ENCODE measurements at places on chromosomes 6 and 20. TPM values are rescaled to one million over a fixed set of nuclear protein-coding genes. Genes with fewer than 3 reads are reported as not detected.
A peak's percentile ranks its signal among the peaks of the same experiment; 100 is the strongest.

The SLC25A27 gene
- 0.12 TPM for total RNA-seq

The MEP1A gene
- not detected for total RNA-seq

The KCNQ5 gene
- total RNA-seq: 7.8 TPM

The RNF39 gene
- total RNA-seq: not detected

- peaks cover 44% of the 10 kb centered on the region for H3K27me3 ChIP-seq
- H3K36me3 ChIP-seq: no peaks in the 10 kb centered on the region
- DNase-seq: no peak
- no peak overlapping the region for H3K27ac ChIP-seq
Observed at GRCh38 chr20:38610521-38610920, 8.9 kb downstream of the ARHGAP40 start.

DNA sequence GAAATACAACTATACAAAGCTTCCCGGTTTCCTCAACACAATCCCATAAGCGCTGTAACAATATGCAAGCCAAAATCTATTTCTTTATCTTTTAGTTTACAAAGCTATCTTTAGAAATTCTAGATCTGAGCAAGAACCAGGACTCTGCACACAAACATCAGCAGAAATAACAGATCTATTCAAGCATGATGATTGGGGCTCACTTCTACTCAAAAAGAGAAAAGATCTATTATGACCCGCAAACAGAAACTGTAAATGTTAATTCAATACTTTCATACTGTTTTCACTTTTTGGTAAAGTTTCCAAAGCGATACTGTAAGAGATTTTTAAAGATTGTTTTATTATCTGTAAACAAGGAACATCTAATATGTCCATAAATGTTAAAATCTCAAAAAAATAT, 86.6 kb downstream of the SESN1 start:
- H3K36me3 ChIP-seq: peaks cover 6% of the 10 kb centered on the region
- H3K27me3 ChIP-seq: no peaks in the 10 kb centered on the region
- no peak for DNase-seq
- peak overlapping the region; percentile 95 for H3K27ac ChIP-seq

GRCh38 chr6:26045928-26046368, 41.3 kb upstream of the HFE start:
- peak overlapping the region; percentile 78 for H3K4me3 ChIP-seq
- peaks cover 2% of the 10 kb centered on the region for H3K36me3 ChIP-seq
- H3K4me1 ChIP-seq: peaks cover 36% of the 10 kb centered on the region
- H3K27ac ChIP-seq: peak overlapping the region; percentile 99

GRCh38 chr6:52176550-52176949, 9.6 kb upstream of the IL17A start:
- peak; percentile 57 for DNase-seq
- H3K27ac ChIP-seq: no peak overlapping the region
- no peak overlapping the region for H3K4me3 ChIP-seq
- H3K27me3 ChIP-seq: peaks cover 63% of the 10 kb centered on the region

DNA sequence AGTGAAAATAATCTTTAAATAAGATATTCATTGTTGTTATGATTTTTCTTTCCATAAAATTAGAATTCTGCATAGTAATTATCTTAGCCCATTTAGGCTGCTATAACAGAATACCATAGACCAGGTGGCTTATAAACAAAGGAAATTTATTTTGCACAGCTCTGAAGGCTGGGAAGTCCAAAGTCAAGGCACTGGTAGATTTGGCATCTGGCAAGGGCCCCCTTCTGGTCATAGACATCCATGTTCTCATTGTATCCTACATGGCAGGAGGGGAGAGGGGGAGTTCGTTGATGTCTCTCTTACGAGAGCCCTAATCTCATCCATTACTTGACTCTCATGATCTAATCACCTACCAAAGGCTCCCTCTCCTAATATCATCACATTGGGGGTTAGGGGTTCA, 175.0 kb upstream of the CCN2 start:
- H3K36me3 ChIP-seq: no peaks in the 10 kb centered on the region
- no peak overlapping the region for H3K27ac ChIP-seq
- no peaks in the 10 kb centered on the region for H3K4me1 ChIP-seq
- DNase-seq: no peak

DNA sequence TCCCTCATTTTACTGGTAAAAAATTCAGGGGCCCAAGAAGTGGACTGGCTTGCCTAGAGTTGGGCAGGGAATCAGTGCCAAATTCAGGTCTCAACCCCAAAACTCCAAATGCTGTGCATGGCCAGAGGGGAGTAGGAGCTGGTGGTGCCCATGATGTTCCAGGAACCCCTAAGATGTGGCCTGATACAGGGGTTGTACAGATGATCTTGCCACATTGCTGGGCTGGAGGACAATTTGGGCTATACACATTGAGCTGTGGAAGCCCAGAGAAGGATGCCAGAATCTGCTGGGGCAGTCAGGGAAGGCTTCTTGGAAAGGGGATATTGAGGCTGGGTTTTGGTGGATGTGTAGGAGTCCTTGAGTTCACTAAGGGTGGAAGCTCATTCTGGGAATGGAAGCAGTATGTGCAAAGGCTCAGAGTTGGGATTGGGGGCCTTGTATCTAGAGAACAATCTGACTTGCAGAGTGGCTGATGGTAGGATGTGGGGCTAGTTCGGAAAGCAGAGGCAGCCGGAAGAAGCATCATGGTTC, 38.0 kb upstream of the APCDD1L start:
- peaks cover 27% of the 10 kb centered on the region for H3K27me3 ChIP-seq
- H3K27ac ChIP-seq: no peak overlapping the region
- no peaks in the 10 kb centered on the region for H3K36me3 ChIP-seq
- no peaks in the 10 kb centered on the region for H3K4me1 ChIP-seq
- no peak overlapping the region for H3K4me3 ChIP-seq
- no peak for DNase-seq

DNA sequence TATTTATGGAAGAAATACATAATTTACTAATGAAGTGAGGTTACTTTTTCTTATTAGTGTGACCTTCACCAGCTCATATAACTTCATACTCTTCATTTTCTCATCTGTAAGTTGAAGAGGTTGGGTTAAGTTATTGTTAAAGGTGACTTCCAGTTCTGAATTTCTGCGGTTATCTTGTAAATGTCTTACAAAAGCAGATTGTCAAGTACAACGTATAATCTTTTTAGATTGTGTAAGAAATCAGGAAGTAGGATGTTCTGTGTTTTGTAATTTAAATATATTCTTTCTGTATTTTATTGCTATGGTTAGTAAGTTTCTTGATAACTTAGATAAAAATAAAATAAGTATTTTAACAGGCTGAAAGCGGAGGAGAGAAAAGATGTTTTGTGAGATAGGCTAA, 12.0 kb downstream of the WTAP start:
- DNase-seq: no peak
- no peak overlapping the region for H3K4me3 ChIP-seq
- H3K27ac ChIP-seq: no peak overlapping the region
- H3K4me1 ChIP-seq: peaks cover 26% of the 10 kb centered on the region
- no peaks in the 10 kb centered on the region for H3K27me3 ChIP-seq

- H3K27me3 ChIP-seq: peaks cover 34% of the 10 kb centered on the region
- no peak overlapping the region for H3K4me3 ChIP-seq
- no peaks in the 10 kb centered on the region for H3K4me1 ChIP-seq
- DNase-seq: no peak
- H3K36me3 ChIP-seq: no peaks in the 10 kb centered on the region
Observed at GRCh38 chr20:46740214-46740609, 30.8 kb downstream of the SLC2A10 start.

GRCh38 chr6:153096792-153097191, 34.3 kb downstream of the RGS17 start:
- H3K36me3 ChIP-seq: no peaks in the 10 kb centered on the region
- no peaks in the 10 kb centered on the region for H3K4me1 ChIP-seq
- H3K27me3 ChIP-seq: peaks cover 6% of the 10 kb centered on the region
- H3K27ac ChIP-seq: no peak overlapping the region
- no peak for DNase-seq

- no peak overlapping the region for H3K4me3 ChIP-seq
- no peak overlapping the region for H3K27ac ChIP-seq
- no peak for DNase-seq
- no peaks in the 10 kb centered on the region for H3K4me1 ChIP-seq
- H3K36me3 ChIP-seq: no peaks in the 10 kb centered on the region
Observed at GRCh38 chr6:167934426-167934864, 63.0 kb upstream of the KIF25 start.

- no peaks in the 10 kb centered on the region for H3K27me3 ChIP-seq
- no peak for DNase-seq
- H3K4me3 ChIP-seq: no peak overlapping the region
- H3K27ac ChIP-seq: no peak overlapping the region
Observed at GRCh38 chr6:52515219-52515960, 61.5 kb downstream of the TRAM2 start.

GRCh38 chr6:32092760-32093497, 16.2 kb downstream of the TNXB start:
- H3K27me3 ChIP-seq: peaks cover 83% of the 10 kb centered on the region
- no peak overlapping the region for H3K4me3 ChIP-seq
- no peak overlapping the region for H3K27ac ChIP-seq
- no peak for DNase-seq

- peak overlapping the region; percentile 84 for H3K27ac ChIP-seq
- H3K4me1 ChIP-seq: peaks cover 37% of the 10 kb centered on the region
- H3K27me3 ChIP-seq: no peaks in the 10 kb centered on the region
- H3K36me3 ChIP-seq: peaks cover 64% of the 10 kb centered on the region
Observed at GRCh38 chr20:35506872-35507638, 22.4 kb downstream of the C20orf173 start.

GRCh38 chr20:3672547-3673171, 9.2 kb downstream of the ADAM33 start:
- no peak for DNase-seq
- no peaks in the 10 kb centered on the region for H3K36me3 ChIP-seq
- peaks cover 11% of the 10 kb centered on the region for H3K4me1 ChIP-seq

DNA sequence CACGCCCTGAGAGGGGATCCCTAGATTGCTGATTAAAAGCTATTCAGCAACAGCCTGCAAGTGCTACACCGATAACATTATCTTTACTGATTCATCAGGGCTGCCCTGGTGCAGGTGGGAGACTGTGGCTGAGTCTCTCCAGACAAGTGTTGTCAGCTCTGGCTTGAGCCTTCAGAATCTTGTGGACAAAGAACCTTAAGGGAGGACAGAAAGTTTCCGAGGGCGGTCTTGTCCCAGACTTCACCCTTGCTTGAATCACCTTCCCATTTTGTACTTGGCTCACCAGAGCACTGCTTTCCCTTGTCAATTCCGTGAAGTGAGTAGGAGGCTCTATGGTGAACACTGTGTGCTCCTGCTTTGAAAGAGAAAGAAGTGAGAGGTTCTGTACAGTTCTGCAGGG, 88.6 kb upstream of the PCSK2 start:
- no peak overlapping the region for H3K4me3 ChIP-seq
- H3K27ac ChIP-seq: no peak overlapping the region
- H3K27me3 ChIP-seq: no peaks in the 10 kb centered on the region
- H3K36me3 ChIP-seq: no peaks in the 10 kb centered on the region
- DNase-seq: no peak
- no peaks in the 10 kb centered on the region for H3K4me1 ChIP-seq

DNA sequence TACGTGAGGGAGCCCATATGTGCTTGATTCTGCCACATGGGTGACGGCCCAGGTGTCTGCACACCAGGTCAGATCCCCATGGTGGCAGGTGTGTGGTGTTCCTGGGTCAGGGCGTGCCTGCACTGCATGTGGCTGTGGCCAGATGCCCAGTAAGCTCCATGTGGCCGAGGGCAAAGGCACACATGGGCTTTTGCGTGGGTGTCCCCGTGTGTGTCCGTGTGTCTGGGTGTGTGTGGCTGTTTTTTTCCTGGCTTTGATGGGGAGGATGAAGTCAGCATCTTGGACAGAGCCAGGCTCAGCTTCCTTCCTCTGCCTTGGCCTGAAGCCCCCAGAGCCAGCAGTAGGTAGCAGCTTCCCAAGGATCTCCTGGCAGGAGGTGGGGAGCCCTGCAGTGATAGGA, 1.5 kb upstream of the TNXB start:
- H3K4me1 ChIP-seq: no peaks in the 10 kb centered on the region
- no peak overlapping the region for H3K27ac ChIP-seq
- H3K27me3 ChIP-seq: peaks cover 19% of the 10 kb centered on the region
- H3K36me3 ChIP-seq: no peaks in the 10 kb centered on the region
- no peak for DNase-seq

DNA sequence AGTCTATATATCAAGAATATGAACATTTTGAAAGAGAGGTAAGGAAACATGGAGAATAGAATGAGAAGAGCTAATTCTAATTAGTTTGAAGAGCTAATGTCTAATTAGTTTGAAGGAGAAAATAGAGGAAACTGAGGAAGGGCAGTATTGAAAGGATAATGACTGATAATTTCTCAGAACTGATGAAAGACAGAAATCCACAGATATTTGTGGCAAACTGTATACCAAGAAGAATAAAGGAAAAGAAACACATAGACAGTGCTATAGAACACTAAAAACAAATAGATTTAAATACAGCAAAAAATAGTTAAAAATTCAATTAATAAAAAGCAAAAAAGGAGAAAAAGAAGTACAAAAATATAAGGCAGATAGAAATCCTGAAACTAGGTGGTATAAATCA, 354.4 kb downstream of the QKI start:
- H3K27ac ChIP-seq: no peak overlapping the region
- no peaks in the 10 kb centered on the region for H3K4me1 ChIP-seq
- peaks cover 9% of the 10 kb centered on the region for H3K27me3 ChIP-seq
- H3K36me3 ChIP-seq: no peaks in the 10 kb centered on the region

DNA sequence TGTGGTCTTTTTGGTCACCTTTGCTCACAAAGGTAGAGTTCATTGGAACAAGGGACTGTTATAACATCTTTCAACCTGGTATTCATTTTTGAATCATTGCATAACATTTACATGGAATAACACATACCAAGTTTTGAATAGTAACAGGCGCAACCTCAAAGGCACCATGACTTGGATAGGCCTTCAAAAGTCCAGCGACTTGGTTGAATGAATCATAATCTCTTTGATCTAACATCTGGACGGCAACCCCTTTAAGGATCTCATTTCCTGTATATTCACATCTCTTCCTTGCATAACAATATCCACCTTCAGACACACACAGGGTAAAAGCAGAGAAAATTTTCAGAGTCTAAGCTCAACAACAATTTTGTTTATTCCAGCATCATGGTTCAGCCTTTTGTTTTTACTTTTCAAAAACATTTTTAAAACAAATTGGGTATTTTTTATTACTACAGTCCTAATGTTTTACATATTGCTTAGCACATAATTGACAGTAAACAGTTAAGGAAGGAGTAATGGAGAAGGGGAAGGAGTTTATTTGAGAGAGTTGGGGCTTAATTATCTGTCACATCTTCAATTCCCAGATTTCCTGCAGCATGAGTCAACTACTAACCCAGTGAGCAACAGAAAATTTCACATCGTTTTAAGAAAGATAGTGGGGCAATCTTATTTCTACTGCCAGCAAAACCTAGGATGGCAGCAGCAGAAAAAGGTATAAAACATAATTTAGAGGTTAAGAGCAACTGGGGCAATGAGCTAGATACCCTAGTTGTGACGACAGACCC, 41.8 kb upstream of the F13A1 start:
- no peaks in the 10 kb centered on the region for H3K4me1 ChIP-seq
- H3K36me3 ChIP-seq: no peaks in the 10 kb centered on the region
- no peak overlapping the region for H3K27ac ChIP-seq
- no peak for DNase-seq
- no peak overlapping the region for H3K4me3 ChIP-seq
- H3K27me3 ChIP-seq: peaks cover 5% of the 10 kb centered on the region

- H3K4me3 ChIP-seq: peak overlapping the region; percentile 6
- H3K36me3 ChIP-seq: no peaks in the 10 kb centered on the region
- peaks cover 46% of the 10 kb centered on the region for H3K4me1 ChIP-seq
- peak overlapping the region; percentile 62 for H3K27ac ChIP-seq
Observed at GRCh38 chr6:108838101-108838717, 10.0 kb upstream of the ARMC2 start.
